Cardiac muscle cell (in vitro differentiated cells and primary cell): ENCODE measurements at places on chromosomes 1 and 21. TPM values are rescaled to one million over a fixed set of nuclear protein-coding genes. Genes with fewer than 3 reads are reported as not detected.
A peak's percentile ranks its signal among the peaks of the same experiment; 100 is the strongest.

DNA sequence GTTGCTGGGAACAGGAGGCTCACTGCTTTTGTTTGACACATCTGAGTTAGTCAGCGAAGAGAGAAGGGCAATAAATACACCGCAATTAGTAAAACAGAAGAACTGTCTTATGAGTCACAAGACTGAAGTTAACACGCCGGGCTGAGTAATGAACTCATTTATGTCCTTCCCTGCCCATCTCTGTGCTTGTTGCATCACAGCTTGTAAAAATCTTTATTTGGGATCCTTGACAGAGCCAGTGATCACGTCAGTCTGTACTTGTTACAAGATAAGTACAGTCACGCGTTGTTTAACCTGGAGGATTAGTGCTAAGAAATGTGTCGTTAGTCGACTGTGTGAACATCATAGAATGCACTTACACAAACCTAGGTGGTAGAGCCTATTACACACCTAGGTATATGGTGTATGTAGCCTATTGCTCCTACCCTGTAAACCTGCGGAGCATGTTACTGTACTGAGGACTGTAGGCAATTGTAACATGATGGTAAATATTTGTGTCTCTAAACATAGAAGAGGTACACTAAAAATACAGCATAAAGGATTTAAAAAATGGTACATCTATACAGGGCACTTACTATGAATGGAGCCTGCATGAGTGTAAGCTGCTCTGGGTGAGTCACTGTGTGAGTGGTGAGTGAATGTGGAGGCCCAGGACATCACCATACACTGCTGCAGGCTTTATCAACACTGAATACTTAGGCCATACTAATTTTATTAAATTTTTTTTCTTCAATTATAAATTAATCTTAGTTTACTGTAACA lies 272.2 kb downstream of the TNR start:
- H3K4me3 ChIP-seq: no peak overlapping the region
- H3K27ac ChIP-seq: no peak overlapping the region

- no peaks in the 10 kb centered on the region for H3K4me1 ChIP-seq
- no peaks in the 10 kb centered on the region for H3K36me3 ChIP-seq
- no peaks in the 10 kb centered on the region for H3K27me3 ChIP-seq
- H3K27ac ChIP-seq: no peak overlapping the region
Observed at GRCh38 chr1:178119628-178120027, 25.7 kb downstream of the RASAL2 start.

PLXNA2 gene
- 23.2 and 35.6 TPM in 2 replicates for polyA plus RNA-seq

- peaks cover 28% of the 10 kb centered on the region for H3K4me1 ChIP-seq
- no peaks in the 10 kb centered on the region for H3K27me3 ChIP-seq
- no peak for DNase-seq
- H3K27ac ChIP-seq: peak overlapping the region; percentile 72
- H3K4me3 ChIP-seq: no peak overlapping the region
Observed at GRCh38 chr1:218718206-218718605, 373.1 kb downstream of the TGFB2 start.

GRCh38 chr1:248858096-248858890 lies 592 bp downstream of the ZNF692 start:
- peaks cover 13% of the 10 kb centered on the region for H3K27me3 ChIP-seq
- H3K27ac ChIP-seq: peak overlapping the region; percentile 84
- peak overlapping the region; percentile 47 for H3K4me3 ChIP-seq
- H3K36me3 ChIP-seq: peaks cover 5% of the 10 kb centered on the region
- DNase-seq: peak; percentile 72
- H3K4me1 ChIP-seq: peaks cover 12% of the 10 kb centered on the region

GRCh38 chr1:227225715-227226346 lies 92.5 kb downstream of the CDC42BPA start:
- H3K4me1 ChIP-seq: no peaks in the 10 kb centered on the region
- no peaks in the 10 kb centered on the region for H3K36me3 ChIP-seq
- H3K27me3 ChIP-seq: no peaks in the 10 kb centered on the region
